Right renal pelvis (tissue), 4 donors: ENCODE measurements at places on chromosomes 3 and 15. TPM values are rescaled to one million over a fixed set of nuclear protein-coding genes. Genes with fewer than 3 reads are reported as not detected.
A peak's percentile ranks its signal among the peaks of the same experiment; 100 is the strongest.

DNA sequence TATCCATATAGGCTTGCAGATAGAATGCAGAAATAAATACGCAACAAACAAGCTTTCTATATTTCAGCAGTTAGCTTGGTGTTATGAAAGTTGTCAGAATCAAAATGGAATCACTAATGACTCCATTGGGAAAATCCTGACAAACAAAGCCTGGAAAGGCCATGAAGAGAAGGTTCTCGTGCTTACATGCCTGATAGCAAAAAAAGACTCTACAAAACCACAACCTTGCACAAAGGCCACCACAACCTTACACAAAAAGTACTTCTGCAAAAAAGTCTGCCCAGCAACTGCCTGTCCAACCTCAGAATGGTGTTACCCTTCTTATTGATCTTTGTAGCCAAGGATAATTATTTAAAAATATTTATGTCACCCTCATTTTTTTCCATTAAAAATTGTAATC lies 14.4 kb upstream of the PLSCR1 start:
- DNase-seq: no peak

- DNase-seq: no peak
Observed at GRCh38 chr3:158768361-158768787, 33.5 kb upstream of the MFSD1 start.

DNA sequence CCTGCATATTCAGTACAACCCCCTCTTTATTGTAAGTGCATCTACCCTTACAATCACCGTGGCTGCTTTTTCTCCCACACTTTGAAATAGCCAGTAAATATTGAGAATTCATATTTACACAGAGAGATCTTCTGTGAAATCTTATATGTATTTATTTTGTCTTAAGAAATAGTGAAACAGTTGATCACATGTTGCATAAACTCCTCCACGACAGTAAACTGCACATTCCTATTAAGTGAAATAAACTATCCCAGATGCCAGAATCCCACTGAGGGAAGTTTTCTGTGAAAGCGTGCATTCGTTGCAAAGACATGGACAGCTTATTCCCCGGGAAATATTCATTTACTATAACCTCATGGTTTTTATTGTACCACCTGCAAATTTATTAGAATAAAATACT lies 796.0 kb downstream of the ROBO2 start:
- DNase-seq: no peak

DNA sequence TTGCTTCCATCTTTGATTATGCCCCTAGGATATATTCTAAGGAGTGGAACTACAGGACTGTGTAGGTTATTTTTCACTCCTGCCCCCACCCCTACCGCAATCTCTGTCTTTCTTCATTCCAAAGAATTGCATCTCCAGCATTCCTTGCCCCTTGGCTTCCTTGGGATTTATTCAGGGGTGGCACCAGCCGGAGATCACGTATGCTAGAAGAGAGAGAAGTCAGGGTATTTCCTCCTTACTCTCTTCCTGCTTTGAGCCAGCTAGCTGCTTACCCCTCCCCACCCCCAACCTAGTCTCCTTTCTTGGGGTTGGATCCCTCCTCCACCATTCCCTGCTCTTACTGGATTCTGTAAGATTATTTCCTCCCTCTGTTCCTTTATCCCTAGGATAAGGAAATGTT lies 35.0 kb upstream of the DENND4A start:
- no peak for DNase-seq

GRCh38 chr3:120489421-120489820 lies 38.6 kb upstream of the FSTL1 start:
- DNase-seq: no peak

DNA sequence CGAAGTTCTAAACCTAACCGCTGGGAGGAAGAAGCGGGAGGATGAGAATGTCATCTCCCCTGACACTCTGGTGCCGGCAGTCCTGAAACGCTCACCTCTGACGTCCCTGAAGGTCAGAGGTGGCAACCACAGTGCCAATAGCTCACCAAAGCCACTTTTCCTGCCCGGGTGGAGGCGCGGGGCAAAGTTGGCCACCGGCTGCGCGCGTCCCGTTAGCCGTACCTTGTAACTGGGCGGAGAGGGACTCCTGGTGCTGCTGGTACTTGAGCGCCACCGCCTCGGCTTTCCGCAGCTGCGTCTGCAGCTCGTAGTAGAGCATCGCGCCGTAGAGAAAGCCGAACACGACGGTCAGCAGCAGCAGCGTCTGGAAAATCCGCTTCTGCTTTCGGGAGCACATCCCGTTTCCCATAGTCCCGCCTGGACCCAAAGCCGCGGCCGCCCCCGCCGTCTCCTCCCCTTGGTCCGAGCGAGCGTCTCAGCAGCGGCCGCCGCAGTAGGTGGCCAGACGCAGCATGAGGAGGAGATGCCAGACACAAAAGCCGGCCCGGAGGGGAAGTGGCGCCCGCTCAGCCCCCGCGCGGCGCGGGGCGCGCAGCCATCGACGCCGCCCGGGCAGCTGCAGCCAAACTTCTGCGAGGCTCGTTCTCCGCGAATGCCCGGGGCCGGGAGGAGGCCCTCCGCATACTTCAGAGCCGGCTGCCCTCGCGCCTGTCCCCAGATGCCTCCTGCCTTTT lies 680 bp downstream of the GOLIM4 start:
- peak; percentile 22 for DNase-seq

- no peak for DNase-seq
Observed at GRCh38 chr3:194801461-194802432, 116.1 kb downstream of the FAM43A start.

The TBC1D5 gene
- 48.3 TPM for polyA plus RNA-seq

The PARP3 gene
- 17.6 TPM for polyA plus RNA-seq

- DNase-seq: no peak
Observed at GRCh38 chr3:30977592-30977991, 83.1 kb upstream of the GADL1 start.

The ONECUT1 gene
- not detected for polyA plus RNA-seq

GRCh38 chr15:96274698-96275097 lies 55.8 kb upstream of the NR2F2 start:
- no peak for DNase-seq

DNA sequence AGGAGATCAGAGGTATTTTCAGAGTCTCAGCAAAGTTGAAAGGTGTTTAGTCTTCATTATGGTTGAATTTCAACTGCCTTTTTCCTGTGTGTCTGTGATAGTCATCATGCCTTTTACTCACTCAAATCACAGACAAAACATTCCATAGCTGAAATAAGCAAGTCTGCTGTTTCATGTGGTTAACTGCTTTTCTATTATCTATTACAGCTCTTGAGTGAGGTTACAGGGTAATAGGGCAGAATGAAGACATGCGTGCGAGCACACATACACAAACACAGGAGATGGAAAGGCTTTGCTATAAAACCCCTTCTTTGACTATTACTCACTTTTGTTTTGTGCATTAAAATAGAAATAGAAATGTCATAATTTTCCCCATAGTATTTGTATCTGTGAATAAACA lies 192.6 kb upstream of the RARB start:
- DNase-seq: no peak

DNA sequence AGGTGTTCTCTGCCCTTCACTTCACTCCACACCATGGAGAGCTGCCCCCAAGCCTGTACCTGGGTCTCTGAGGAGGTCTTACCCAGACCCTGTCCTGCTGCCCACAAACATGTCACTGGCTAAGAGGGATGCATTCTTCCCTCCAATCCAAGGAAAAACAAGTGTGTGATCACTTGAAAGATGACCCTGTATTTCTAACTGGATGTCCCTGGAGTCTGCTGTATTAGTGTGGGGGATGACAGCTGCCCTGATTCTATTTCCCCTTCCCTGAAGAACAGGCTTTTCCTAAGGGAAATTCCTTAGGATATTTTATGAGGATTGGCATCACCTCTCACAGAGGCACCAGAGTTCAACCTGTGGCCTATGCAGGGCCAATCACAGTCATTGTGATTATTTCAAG lies 55.0 kb upstream of the GATA2 start:
- DNase-seq: no peak

The SERINC4 gene
- polyA plus RNA-seq: not detected

DNA sequence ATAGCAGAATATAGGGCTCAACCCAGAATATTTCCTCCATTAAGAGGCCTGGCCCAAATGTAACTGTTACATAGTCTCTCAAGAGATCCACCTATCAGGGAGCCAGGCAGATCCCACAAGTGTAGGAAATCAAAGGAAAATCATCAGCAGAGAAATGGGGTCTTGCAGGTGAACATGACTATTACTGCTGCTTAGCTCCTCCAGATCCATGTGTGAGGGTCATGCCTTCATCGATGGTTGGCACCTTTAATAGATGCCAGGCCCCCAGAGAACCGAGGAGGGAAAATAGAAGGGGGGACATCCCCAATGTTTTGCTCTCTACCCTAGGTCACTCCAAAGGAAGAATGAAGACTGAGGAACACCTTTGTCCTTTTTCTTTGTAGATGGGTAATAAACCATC lies 1029.9 kb upstream of the CADM2 start:
- DNase-seq: no peak

- DNase-seq: no peak
Observed at GRCh38 chr15:35383506-35383905, 162.5 kb downstream of the DPH6 start.

- no peak for DNase-seq
Observed at GRCh38 chr15:61831505-61831921, 228.7 kb downstream of the VPS13C start.

The GLDN gene
- polyA plus RNA-seq: 0.91 TPM

DNA sequence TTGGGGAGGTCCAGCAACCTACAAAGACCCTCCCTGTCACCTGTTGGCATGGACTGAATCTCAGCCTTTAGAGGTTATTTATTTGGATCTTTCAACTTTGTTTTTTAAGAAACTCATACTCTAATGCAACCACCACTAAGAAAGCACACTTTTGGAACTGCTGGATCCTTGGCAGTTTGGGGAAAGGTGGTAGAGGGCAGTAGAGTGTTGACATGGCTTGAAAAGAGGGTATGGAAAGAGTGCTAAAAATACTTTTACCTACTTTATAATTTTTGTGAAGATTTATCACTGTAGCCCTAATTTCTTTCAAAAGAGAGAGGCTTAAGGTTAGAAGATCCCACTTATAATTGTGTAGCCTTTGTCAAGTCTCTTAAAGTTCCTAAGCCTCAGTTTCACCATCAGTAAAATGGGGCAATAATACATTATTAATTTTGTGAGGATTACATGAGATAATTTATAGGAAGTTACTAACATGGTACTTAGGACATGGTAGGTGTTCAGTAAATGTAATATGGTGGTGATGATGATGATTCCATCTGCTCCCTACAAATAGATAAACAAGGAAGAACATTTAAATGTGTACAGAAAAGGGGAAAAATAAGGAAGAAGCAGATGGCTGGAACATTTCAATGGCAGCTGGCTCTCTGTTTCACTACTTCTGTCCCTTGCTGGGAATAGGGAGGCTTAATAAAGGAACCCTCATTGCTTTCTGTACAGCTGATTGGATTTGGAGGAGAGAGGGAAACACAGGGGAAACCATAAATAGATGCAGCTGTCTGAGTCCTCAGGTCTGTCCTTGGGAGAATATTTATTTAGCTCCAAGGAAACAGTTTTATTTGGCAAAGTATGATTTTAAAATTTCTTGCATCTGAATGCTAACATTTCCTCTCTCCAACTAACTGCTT lies 208.4 kb upstream of the ADAMTS9 start:
- DNase-seq: no peak
